ENCODE measurements at places on chromosomes 1 and 21.

DNA sequence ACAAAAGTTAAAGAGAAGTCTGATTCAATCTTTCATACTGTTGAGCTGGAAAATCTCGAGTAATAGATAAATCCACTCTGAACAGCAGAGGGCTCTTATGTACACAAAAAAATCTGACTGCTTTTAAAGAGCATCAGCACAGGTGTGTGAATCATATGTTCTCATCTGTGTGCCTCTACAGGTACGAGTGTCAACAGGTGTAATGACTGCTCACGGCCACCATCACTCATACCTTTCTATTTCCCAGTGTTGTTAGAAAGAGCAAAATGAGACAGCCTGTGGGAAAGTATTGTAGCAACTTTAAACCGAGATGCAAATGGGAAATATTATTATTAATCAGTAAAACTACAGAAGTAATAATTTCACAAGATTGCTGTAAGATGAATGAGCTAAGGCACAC is 49.0 kb upstream of the SCAF4 start:
- H3K27ac ChIP-seq: no peak overlapping the region
- H3K4me1 ChIP-seq: no peaks in the 10 kb centered on the region
- H3K27me3 ChIP-seq: no peaks in the 10 kb centered on the region
- no peak for DNase-seq
- no peak overlapping the region for H3K4me3 ChIP-seq

DNA sequence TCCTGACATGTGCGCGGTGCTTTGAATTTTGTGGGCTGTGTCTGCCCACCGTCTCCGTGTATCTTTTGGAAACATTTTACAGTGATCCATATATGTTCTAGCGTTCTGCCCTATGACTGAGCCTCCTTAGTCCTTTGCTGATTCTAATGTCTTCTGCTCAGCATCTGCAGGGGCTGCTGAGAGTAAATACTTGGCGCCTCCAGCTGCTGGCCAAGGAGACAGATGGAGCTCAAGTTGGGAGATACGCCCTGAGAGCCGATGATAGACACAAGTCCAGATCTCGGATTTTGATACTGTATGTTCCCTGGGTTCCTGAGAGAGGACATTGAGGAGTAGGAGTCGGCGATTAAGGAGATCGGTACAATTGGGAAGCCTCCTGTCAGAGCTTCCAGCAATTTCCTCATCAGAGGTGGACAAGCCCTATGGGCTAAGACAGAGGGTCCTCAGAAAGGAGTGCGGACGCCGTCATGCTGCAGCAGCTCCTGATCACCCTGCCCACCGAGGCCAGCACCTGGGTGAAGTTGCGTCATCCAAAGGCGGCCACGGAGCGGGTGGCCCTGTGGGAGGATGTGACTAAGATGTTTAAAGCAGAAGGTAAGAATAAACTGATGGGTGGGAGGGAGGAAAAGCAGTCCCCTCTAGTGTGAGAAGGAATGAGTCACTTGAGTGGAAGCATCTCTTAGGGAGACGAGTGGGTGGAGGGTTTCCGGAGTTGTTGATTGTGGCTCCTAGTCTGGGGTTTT is 390 bp downstream of the ZFP69B start:
- H3K4me3 ChIP-seq: peak overlapping the region; percentile 82
- H3K27ac ChIP-seq: peak overlapping the region; percentile 90
- peak; percentile 76 for DNase-seq
- no peaks in the 10 kb centered on the region for H3K27me3 ChIP-seq
- 0 out of 2 replicates have a peak, but pooled peaks cover 4% of the 10 kb centered on the region for H3K4me1 ChIP-seq
- peaks cover 13% of the 10 kb centered on the region for H3K36me3 ChIP-seq

DNA sequence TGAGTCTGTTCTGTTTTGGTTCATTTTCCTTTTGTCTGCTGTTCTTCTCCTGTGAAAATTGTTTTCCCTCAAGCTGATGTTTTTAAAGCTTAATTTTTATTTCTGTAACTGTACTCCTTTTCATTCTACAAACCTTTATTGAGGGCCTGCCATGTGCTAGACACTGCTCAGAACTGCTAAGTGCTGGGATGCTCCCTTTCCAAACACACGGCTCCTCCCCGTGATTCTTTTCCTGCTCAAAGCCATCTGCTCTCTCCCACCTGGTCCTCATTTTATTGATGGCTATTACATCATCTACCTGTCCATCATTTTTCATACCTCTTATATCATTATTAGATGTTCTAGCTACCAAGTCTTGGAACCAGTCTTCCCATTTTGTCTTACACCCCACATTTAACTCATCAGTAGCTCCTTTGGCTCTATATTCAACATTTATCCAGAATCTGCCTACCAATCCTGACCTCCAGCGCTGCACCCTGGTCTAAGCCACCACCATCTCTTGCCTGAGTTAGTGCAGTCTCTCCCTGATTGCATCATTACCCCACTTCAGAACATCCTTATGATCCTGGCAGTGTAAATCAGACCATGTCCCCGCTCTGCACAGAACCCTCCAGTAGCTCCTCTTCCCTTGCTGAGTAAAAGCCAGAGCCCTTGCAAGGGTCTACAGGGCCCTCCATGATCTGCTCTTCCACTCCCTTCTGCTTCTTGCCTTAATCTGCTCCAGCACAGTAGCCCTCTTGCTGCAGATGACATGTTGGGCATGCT is 118.1 kb downstream of the CACNA1E start:
- H3K27ac ChIP-seq: no peak overlapping the region
- no peaks in the 10 kb centered on the region for H3K4me1 ChIP-seq
- no peaks in the 10 kb centered on the region for H3K36me3 ChIP-seq
- DNase-seq: no peak
- H3K4me3 ChIP-seq: no peak overlapping the region

DNA sequence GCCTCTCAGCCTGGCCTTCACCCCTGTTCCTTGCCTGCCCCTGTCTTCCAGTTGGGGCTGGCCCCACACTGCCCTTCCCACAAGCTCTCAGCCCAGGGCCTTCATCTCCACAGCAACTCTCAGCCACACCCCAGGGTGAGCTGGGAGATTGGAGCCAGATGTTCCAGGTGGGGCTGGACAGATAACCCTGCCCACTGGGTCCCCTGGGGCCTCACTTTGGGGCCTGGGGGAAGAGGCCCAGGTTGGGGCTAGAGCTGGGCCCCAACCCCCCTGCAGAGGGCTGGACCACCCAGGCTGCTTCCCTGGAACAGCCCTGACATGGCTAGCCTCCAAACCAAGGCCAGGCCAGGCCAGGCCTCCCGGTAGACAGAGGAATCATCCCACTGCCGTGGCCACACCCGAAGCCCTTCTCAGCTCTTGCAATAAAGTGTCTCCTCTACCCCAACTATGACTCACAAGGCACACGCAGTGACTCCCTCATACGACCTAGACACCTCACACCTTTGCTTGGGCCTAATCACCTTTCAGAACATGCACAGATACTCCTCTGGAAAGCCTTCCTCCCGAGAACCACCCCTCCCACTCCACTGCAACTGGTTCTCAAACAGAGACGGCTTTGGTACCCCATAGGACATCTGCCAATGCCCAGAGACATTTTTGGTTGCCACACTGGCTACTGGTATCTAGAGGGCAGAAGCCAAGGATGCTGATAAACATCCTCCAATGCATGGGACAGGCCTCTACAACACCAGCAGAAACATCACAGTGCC is 22.2 kb downstream of the SLC2A1 start:
- DNase-seq: peak; percentile 92
- peak overlapping the region; percentile 88 for H3K27ac ChIP-seq
- H3K36me3 ChIP-seq: peaks cover 9% of the 10 kb centered on the region
- no peaks in the 10 kb centered on the region for H3K27me3 ChIP-seq
- peaks cover 57% of the 10 kb centered on the region for H3K4me1 ChIP-seq

- H3K4me3 ChIP-seq: no peak overlapping the region
- H3K27ac ChIP-seq: no peak overlapping the region
- H3K4me1 ChIP-seq: no peaks in the 10 kb centered on the region
- no peaks in the 10 kb centered on the region for H3K36me3 ChIP-seq
- no peaks in the 10 kb centered on the region for H3K27me3 ChIP-seq
These were observed 24.0 kb downstream of the NPHP4 start for GRCh38 chr1:5968161-5968736.

DNA sequence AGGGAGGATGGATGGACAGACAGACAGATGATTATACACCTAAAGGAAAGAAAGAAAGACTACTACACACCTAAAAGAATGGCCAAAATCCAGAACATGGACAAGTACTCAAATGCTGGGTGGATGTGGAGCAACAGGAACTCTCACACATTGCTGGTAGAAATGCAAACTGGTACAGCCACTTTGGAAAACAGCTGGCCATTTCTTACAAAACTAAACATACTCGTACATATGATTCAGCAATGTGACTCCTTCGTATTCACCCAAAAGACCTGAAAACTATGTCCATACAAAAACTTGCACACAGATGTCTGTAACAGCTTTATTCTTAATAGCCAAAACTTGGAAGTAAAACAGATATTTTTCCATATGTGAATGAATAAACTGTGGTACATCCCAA is 51.3 kb downstream of the PRPF38A start:
- H3K27me3 ChIP-seq: no peaks in the 10 kb centered on the region
- no peak overlapping the region for H3K27ac ChIP-seq
- no peak overlapping the region for H3K4me3 ChIP-seq
- peaks cover 5% of the 10 kb centered on the region for H3K36me3 ChIP-seq
- DNase-seq: peak; percentile 1

DNA sequence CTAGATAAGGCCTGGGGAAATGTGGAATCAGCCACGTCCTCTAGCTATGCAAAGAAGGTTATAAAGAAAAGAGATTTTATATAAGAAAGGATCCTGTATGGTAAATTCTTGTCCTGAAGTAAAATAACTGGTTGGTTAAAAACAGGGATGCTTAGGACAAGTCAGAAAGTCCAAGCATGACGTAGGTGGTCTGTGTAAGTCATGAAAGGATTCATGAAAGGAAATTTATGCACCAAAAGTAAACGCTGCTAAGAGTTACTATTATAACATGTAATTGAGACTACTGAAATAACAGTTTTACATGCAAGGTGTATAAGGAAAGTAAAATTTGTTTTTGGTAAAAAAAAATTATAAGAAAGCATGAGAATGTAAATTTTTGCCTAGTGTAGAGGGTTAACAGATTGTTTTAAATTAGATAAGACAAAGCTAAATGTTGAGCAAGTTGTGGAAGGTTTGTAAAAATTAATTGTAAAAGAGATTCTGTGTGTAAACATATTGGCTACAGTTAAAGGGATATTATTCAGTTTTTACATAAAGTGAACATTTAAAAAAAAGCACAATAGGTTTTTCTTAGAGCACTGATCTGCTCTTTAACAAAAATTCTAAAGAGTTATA is 43.9 kb downstream of the PIGK start:
- no peaks in the 10 kb centered on the region for H3K36me3 ChIP-seq
- peaks cover 7% of the 10 kb centered on the region for H3K4me1 ChIP-seq
- DNase-seq: peak; percentile 7
- no peaks in the 10 kb centered on the region for H3K27me3 ChIP-seq
- H3K27ac ChIP-seq: no peak overlapping the region

GRCh38 chr1:203251466-203251865 is 22.0 kb upstream of the CHIT1 start:
- peaks cover 5% of the 10 kb centered on the region for H3K4me1 ChIP-seq
- H3K27me3 ChIP-seq: peaks cover 63% of the 10 kb centered on the region
- no peaks in the 10 kb centered on the region for H3K36me3 ChIP-seq
- H3K27ac ChIP-seq: no peak overlapping the region
- no peak for DNase-seq

DNA sequence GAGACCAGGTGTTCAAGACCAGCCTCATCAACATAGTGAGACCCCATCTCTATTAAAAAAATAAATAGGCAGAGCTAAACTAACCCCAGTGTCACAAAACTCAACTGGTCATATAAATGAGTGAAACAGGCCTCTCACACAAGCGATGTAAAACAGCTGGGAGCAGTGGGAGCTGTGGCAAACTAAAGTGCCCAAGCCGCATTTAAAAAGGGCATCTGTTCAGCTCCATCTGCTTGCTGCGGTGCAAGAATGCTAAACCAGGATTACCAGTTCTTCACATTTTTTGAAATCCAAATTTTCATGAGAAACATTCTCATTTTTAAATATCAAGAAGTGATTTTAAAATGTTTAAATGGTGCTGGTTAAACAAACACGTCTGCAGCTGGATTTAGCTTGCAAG is 50.0 kb upstream of the WNT2B start:
- peaks cover 18% of the 10 kb centered on the region for H3K4me1 ChIP-seq
- no peak overlapping the region for H3K27ac ChIP-seq
- H3K4me3 ChIP-seq: no peak overlapping the region

DNA sequence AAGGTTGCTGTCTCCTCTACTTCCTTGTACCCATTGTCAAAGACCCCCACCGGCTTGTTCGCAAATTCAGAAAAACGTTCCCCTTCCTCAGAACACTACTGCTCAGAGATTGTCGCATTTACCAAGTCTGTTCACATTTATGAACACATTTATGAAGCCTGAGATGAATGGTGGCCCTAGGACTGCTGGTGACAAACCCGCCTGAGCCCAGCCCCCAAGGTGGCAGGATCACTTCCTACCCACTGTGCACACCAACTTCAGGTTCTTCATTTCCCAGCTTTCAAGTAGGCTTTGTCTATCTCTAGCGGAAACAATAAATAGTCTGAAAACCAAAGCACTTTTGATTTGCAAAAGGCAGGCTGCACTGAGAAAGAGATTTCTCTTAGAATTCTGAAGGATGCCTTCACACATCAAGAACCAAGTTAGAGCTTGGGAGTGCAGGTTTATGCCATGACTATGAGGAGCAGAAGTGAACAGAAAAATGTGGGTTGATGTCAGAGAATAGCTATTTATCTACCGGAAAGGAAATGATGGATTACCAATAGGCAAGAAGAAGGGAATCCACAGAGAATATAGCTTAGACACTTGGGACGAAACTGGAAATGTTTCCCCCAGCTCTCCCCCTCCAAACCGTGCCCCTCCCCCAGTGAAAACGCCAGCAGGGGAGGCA is 200.5 kb downstream of the TOMM20 start:
- peak; percentile 24 for DNase-seq
- H3K27me3 ChIP-seq: no peaks in the 10 kb centered on the region
- peaks cover 20% of the 10 kb centered on the region for H3K4me1 ChIP-seq
- H3K4me3 ChIP-seq: no peak overlapping the region
- no peaks in the 10 kb centered on the region for H3K36me3 ChIP-seq

GRCh38 chr1:248821101-248821500 is 4.6 kb downstream of the SH3BP5L start:
- peak overlapping the region; percentile 96 for H3K27ac ChIP-seq
- peak; percentile 96 for DNase-seq
- H3K4me1 ChIP-seq: peaks cover 60% of the 10 kb centered on the region
- peaks cover 9% of the 10 kb centered on the region for H3K36me3 ChIP-seq
- no peaks in the 10 kb centered on the region for H3K27me3 ChIP-seq

Data from GM23248 (cell line).